ENCODE measurements at places on chromosomes 4 and X.

- DNase-seq, result no peak
Observed at GRCh38 chrX:65706041-65706828, 38.8 kb downstream of the MSN start.

- DNase-seq, result peak; percentile 72
Observed at GRCh38 chr4:40662962-40663604, 33.4 kb upstream of the RBM47 start.

GRCh38 chr4:187294861-187295260 lies 571.2 kb upstream of the FAT1 start:
- no peak for DNase-seq

DNA sequence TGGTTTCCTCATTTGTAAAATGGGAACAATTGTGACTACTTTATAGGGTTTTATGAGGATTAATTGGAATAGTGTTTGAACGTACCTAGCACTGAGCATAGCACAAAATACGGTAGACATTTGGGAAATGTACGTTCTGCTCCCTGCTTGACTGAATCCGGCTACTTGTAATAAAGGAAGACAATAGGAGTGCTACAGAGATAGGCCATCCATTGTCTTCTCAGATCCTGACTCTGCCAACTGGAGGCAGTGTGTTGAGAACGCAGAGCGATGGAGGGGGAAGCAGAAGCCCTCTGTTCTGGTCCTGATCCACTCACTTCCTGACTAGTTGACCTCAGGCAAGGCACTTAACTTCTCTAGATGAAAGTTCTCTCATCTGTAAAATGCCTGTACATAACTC lies 26.4 kb downstream of the ENPP6 start:
- no peak for DNase-seq
